ENCODE measurements at places on chromosomes 7 and 10. TPM values are rescaled to one million over a fixed set of nuclear protein-coding genes. Genes with fewer than 3 reads are reported as not detected.

TMEM196 gene
- 0.30 TPM for total RNA-seq

- H3K4me1 ChIP-seq, result no peaks in the 10 kb centered on the region
- DNase-seq, result no peak
- H3K36me3 ChIP-seq, result no peaks in the 10 kb centered on the region
- no peak overlapping the region for H3K4me3 ChIP-seq
Observed at GRCh38 chr10:128643658-128644057, 517.4 kb upstream of the MKI67 start.

DNA sequence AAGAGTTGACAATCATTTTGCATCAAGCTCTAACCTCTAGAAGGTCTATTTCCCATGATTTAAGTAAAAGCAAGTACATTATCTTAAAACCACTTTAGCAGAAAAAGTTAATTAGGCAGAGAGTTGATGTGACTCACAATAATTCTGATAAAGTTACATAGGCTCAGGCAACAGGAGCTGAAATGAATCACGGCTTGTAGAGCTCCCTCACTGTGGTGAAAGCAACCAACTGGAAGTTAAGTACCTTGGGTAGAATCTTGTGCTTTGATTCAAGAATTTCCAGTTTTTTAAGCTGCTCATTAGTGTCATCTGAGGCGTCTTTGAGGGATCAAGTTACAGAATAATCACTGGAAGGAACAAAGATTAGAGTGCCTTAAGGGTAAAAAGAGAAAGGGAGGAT lies 68.9 kb upstream of the NFE2L3 start:
- no peaks in the 10 kb centered on the region for H3K36me3 ChIP-seq
- H3K4me1 ChIP-seq, result no peaks in the 10 kb centered on the region
- no peak overlapping the region for H3K27ac ChIP-seq
- H3K27me3 ChIP-seq, result no peaks in the 10 kb centered on the region

GRCh38 chr7:22588351-22588750 lies 88.4 kb upstream of the STEAP1B start:
- H3K36me3 ChIP-seq, result no peaks in the 10 kb centered on the region
- no peak overlapping the region for H3K4me3 ChIP-seq
- no peaks in the 10 kb centered on the region for H3K27me3 ChIP-seq
- peaks cover 4% of the 10 kb centered on the region for H3K4me1 ChIP-seq

SFRP5 gene
- total RNA-seq, result 1.4 TPM

Measured in aorta (tissue), 5 donors.